ENCODE measurements at places on chromosomes 1 and 21.

DNA sequence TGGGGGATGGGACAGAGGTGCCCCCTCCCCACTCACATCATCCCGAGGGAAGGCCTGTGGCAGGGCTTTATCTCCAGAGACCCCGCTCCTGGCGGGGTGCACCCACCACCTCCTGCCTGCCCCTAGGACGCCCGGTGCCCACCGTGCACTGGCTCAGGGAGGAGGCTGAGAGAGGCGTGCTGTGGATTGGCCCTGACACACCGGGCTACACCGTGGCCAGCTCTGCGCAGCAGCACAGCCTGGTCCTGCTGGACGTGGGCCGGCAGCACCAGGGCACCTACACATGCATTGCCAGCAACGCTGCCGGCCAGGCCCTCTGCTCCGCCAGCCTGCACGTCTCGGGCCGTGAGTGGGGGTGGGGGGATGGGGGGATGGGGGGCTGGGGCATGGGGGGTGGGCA lies 71.7 kb downstream of the TRIM11 start:
- DNase-seq, result peak; percentile 12

- DNase-seq, result no peak
Observed at GRCh38 chr1:22524481-22524880, 38.8 kb upstream of the EPHA8 start.

DNA sequence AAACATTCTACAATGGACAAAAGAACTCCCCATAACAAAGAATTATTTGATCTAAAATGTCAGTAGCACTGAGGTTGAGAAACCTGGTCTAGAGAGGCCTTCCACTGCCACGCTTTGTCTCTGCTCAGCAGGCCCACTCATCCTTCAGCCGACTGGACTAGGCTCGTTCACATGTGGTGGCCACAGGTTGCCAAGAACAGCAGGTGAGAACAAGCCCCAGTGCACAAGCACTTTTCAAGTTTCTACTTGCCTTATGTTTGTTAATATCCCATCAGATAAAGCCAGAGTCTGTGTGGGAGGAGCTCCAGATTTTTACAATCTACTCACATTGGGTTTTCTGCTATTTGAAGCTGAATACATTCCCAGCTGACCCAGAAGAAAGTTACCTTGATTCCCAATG lies 9.1 kb upstream of the EFHD2 start:
- no peak for DNase-seq

GRCh38 chr1:117645343-117645742 lies 39.5 kb downstream of the TENT5C start:
- DNase-seq, result no peak

GRCh38 chr1:207079706-207080241 lies 8.9 kb upstream of the C4BPB start:
- DNase-seq, result no peak

DNA sequence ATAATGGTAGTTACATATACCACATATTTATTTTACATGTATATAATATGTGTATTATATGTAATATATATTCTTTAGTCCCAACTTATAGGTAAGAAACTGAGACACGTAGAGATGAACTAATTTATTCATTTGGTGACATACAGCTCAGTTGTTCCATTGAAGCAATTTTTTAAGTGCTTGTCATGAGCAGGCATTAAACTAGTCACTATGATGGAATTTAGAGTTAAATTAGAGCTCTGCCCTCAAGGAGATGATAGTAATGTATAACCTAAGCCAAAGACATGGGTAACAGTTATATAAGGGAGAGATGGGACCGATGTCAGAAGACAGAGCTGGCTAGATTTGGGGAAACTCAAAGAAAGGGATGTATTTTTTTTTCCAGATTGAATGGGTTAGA lies 83.0 kb downstream of the ST6GALNAC5 start:
- no peak for DNase-seq

DNA sequence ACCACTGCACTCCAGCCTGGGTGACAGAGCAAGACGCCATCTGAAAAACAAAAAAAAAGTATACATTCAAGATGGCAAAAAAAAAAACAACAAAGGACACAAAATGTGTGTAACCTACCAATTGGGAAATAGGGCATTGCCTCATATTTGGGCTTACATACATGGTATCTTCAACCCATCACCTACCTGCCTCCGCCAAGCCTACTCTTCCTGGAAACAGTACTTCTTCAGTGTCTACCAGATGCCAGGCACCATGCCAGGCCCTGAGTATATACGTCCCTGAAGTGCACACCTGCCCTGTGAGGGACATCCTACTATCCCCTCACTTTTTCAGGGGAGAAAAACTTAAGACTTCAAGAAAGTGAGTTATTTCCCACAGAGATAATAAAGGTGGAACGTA lies 160.2 kb downstream of the TOMM20 start:
- no peak for DNase-seq

GRCh38 chr1:59549903-59550302 lies 253.0 kb downstream of the FGGY start:
- DNase-seq, result no peak

- DNase-seq, result peak; percentile 71
Observed at GRCh38 chr1:212488436-212489283, 55.9 kb downstream of the NENF start.

DNA sequence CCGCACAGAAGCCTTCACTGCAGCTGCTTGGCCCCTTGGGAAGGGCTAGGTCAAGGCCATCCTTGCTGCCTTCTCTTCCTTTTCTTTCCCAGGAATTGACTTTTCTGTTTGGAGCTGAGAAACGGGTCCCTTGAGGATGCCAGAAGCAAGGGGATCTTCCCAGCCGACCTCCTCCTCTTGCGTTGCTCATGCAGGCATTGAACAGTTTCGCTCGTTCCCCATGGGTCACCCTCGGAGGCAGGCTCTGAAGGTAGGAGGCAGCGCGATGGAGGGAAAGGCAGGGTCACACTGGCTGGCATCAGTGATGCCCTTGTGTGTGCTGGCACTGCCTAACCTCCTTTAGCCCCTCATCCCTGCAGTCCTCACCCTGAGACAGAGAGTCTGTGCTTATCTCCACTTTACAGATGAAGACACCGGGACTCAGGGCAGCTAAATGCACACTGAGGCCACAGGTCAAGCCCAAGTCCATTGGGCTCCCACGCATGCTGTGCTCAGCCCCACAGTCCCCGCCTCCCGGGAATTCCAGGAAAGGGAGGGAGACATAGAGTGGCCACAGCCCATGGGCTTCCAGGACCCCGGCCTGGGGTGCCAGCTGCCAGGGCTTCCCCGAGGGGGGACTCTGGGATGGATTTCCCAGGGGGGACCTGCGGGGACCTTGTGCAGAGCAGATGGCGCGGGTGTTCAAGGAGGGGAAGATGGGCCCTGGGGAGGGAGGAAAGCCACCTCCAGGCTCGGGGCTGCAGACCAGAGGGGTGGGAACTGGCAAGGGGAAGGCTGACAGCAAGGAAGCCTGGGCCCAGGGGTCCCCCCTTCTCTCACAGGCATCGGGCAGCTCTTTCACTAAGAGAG lies 90.2 kb downstream of the SPSB1 start:
- no peak for DNase-seq

DNA sequence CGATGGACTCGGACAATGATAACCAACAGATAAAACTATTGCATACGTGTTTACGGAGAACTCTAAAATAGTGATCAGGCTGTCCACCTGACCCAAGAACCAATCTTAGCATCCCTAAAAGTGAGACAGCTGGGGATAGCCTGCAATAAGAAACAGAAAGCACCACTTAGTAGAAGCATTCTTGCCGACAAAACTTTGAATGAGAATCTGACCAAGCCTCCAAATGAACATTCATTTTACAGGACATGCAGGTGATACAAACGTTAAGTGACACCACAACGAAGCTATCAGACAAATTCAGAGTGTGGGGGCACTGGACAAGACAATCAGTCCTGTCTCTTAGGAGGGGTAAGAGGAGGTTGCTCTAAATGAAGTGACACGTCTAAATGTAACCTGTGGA lies 1.2 kb downstream of the PSMG1 start:
- no peak for DNase-seq

- DNase-seq, result peak; percentile 64
Observed at GRCh38 chr1:63928186-63929105, 154.6 kb downstream of the ROR1 start.

DNA sequence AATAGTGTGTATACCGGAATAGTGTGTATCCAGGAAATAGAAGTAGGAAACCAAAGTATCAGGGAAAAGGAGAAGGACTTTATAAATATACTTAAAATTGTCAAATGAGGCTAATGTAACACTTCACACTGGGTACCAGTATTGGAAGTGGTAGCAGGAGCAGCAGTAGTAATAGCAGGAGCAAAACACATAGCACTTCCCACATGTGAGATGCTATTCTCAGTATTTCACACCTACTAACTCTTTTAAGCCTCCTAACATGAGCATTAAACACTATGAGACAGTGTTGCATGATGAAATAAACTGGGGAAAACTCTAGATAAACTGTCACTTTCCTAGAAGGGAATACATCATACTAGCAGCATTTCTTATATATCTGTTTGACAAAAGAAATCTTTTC lies 376.7 kb downstream of the VAV3 start:
- no peak for DNase-seq

GRCh38 chr1:87800006-87800405 lies 471.3 kb downstream of the LMO4 start:
- no peak for DNase-seq

DNA sequence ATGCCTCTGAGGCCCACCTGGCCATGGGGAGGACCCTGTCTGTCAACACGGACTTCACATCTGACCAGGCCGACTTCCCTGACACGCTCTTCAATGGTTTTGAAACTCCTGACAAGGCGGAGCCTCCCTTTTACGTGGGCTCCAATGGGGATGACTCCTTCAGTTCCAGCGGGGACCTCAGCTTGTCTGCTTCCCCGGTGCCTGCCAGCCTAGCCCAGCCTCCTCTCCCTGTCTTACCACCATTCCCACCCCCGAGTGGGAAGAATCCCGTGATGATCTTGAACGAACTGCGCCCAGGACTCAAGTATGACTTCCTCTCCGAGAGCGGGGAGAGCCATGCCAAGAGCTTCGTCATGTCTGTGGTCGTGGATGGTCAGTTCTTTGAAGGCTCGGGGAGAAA lies 101.8 kb downstream of the ADARB1 start:
- DNase-seq, result no peak

- no peak for DNase-seq
Observed at GRCh38 chr1:232501854-232502253, 128.1 kb downstream of the SIPA1L2 start.

DNA sequence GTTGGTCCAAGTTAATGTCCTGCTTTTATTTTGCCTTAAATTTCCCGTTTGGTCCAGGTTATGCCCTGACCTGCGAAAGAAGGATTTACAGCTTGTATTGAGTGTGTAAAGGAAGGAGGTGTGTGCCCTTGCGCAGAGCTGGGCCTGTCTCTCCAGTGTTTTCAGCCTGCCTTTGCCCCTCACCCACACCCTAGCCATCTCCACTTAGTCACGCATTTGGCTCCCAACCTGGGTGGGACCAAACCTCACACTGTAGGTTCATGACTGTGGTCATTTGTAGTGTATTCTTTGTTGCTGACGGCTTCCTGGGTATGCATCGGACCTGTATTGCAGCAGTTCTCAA lies 572 bp upstream of the SRSF10 start:
- DNase-seq, result peak; percentile 58

DNA sequence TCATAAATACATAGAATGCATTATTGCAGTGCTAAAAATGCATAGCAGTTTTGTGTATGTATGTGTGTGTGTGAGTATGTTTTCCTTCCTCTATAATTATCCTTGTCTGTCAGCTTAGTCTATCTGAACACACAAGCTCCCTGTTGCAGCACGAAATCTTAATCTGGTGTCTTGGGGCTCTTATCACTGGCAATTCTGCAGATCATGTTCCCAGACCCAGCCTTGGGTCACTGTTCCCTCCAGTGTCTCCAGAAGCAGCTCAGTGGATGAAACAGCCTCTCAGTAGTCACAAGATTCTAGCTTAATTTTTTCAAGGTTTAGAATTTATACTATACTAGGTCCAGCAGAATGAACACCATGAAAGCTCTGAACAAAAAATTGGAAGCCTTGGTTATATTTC lies 777.9 kb downstream of the MRPL39 start:
- no peak for DNase-seq

- DNase-seq, result no peak
Observed at GRCh38 chr21:39000496-39000895, 182.8 kb downstream of the PSMG1 start.

- DNase-seq, result no peak
Observed at GRCh38 chr1:150619576-150620509, 9.6 kb downstream of the ENSA start.

- peak; percentile 80 for DNase-seq
Observed at GRCh38 chr1:200415789-200416593, 6.2 kb upstream of the ZNF281 start.

GRCh38 chr1:64906447-64906846 lies 59.9 kb downstream of the JAK1 start:
- no peak for DNase-seq

GRCh38 chr1:205229916-205230700 lies 2.4 kb downstream of the TMCC2 start:
- no peak for DNase-seq

- no peak for DNase-seq
Observed at GRCh38 chr1:106304106-106304505, 752.4 kb upstream of the PRMT6 start.

GRCh38 chr1:85315789-85316188 lies 39.4 kb upstream of the BCL10 start:
- DNase-seq, result no peak

GRCh38 chr1:228194921-228195812 lies 12.7 kb upstream of the OBSCN start:
- DNase-seq, result no peak

All from right hindlimb (tissue), 1 donor.